ENCODE measurements at places on chromosomes 4 and X. TPM values are rescaled to one million over a fixed set of nuclear protein-coding genes. Genes with fewer than 3 reads are reported as not detected.

GRCh38 chrX:74924449-74925224, 615 bp downstream of the NEXMIF start:
- H3K27ac ChIP-seq: no peak overlapping the region
- peak; percentile 50 for DNase-seq
- no peaks in the 10 kb centered on the region for H3K36me3 ChIP-seq
- peak overlapping the region; percentile 58 for H3K4me3 ChIP-seq
- peaks cover 40% of the 10 kb centered on the region for H3K27me3 ChIP-seq

- 0 out of 2 replicates have a peak, but pooled peaks cover 9% of the 10 kb centered on the region for H3K4me1 ChIP-seq
- no peaks in the 10 kb centered on the region for H3K36me3 ChIP-seq
- H3K27ac ChIP-seq: no peak overlapping the region
- no peak overlapping the region for H3K4me3 ChIP-seq
- H3K27me3 ChIP-seq: no peaks in the 10 kb centered on the region
Measured at GRCh38 chr4:159983082-159983481, 880.2 kb downstream of the RAPGEF2 start.

DNA sequence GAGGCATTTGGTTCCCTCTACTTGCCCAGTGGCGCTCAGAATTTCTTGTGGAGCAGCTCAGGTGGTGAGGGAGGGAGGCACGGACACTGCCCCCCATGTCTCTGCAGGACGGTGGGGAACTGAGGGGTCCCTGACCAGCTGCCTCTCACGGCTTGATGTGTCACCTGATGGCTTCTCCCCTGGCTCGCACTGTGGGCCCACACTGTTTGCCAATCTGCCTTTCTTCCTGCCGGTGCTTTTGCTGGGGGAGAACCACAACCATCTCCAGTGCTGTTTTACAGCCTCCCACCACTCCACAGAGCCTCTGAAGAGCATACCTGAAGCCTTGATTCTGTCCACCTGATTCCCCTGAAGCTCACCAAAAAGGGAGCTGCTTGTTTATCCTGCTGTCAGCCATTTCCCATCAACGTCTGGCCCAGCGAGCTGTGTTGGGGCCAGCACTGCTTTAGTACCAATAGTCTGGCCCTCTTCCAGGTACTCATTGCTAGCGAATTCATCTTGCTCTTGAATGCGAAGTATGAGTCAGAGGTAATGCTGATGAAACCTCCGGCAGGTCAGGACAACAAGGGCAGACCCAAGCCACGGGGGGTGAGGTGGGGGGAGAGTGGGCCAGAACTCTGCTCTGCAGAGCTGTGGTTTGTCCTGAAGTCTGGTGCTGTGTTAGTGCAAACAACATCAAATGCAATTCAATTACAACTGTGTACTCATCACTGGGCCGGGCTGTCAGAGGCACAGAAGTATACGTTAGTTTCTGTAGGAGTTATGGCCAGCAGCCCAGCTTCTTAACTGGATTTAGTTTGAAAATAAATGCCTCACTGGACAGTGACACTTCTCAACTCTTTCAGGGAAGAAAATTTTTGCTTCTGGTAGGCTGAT, 208.3 kb upstream of the JADE1 start:
- DNase-seq: no peak
- peaks cover 20% of the 10 kb centered on the region for H3K4me1 ChIP-seq
- H3K27me3 ChIP-seq: no peaks in the 10 kb centered on the region
- no peaks in the 10 kb centered on the region for H3K36me3 ChIP-seq
- no peak overlapping the region for H3K4me3 ChIP-seq

- no peaks in the 10 kb centered on the region for H3K36me3 ChIP-seq
- H3K4me1 ChIP-seq: peaks cover 8% of the 10 kb centered on the region
- no peak overlapping the region for H3K4me3 ChIP-seq
- DNase-seq: no peak
Measured at GRCh38 chr4:24896056-24896455, 16.8 kb downstream of the CCDC149 start.

Gene SNCA
- total RNA-seq: 13.0 TPM

Gene TENM3
- total RNA-seq: 132 TPM

Gene RRH
- total RNA-seq: not detected

Gene MUC7
- total RNA-seq: not detected

Data from GM23338 (cell line).